ENCODE measurements at places on chromosomes 11 and 22.

GRCh38 chr11:29282088-29282487 lies 734.7 kb downstream of the KCNA4 start:
- DNase-seq = no peak

GRCh38 chr11:1573077-1573902 lies 1.2 kb upstream of the DUSP8 start:
- DNase-seq = no peak

DNA sequence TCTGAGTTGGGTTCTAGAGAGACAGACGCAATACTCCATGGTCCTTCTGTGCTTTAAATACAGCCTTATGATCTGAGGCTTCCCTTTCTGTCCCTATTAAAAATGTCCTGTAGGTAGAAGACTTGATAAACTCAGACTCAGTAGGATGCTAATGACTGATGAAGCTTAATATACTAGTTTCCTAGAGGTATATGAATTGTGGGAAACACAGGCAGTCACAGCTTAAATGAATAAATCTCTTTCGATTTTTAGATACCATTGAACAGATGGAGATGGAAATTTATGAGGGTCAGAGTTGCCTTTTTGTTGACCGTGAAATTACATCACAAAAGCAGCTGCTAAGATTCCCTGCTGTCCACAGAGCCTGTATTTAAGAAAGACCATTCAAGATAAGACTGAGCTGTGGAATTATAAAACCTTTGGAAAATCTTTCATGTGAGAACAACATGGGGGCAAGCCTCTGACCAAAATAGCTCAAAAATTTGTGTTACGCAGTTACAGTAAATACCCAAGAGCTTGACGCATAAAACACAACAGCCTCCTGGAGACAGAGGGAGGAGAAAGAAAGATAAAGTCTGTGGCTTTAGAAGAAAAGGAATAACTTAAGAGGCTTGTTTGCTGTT lies 172.3 kb downstream of the AASDHPPT start:
- DNase-seq = no peak

- DNase-seq = no peak
These were observed 19.2 kb upstream of the GALNT18 start for GRCh38 chr11:11640996-11641395.

GRCh38 chr22:43893266-43893665 lies 1.5 kb upstream of the PNPLA5 start:
- DNase-seq = no peak

DNA sequence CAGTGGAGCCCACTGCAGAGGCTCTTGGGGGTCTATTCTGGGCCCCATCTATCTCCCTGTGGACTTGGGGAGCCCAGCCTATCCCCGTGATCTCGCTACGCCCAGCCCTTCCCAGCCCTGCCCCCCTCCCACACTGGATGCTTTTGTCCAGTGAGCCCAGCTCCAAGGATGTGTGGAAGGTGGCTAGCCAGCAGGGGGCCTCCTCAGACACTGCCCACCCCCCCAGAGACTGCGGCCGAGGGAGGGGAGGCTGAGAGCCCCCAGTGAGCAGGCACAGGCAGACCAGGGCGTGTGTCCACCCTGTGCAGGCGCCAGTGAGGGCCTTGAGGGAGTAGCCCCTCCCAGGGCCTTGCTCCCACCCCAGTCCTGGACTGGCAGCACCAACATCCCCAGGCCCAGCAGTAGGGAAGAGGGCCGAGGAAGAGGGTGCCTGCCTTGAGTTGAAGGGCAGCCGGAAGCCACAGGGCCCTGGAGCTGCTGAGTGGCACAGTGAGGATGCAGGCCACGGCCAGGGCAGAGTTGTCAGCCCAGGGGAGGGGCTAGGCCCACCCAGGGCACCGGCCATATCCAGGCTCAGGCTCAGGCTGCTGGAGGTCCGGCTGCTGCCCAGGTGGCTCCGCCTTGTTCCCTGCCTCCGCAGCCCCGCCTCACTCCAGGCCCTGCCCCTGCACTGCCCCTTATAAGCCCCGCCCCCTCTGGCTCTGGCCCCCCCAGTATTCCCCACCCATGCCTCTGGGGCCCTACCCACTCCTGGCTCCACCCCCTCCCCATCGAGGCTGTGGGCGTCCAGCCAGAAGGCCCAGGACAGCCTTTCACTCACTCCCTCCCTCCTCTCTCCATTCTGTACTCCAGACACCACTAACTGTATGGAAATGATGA lies 28.0 kb downstream of the MOB2 start:
- DNase-seq = no peak

GRCh38 chr11:31882951-31883392 lies 71.8 kb upstream of the PAX6 start:
- DNase-seq = no peak

DNA sequence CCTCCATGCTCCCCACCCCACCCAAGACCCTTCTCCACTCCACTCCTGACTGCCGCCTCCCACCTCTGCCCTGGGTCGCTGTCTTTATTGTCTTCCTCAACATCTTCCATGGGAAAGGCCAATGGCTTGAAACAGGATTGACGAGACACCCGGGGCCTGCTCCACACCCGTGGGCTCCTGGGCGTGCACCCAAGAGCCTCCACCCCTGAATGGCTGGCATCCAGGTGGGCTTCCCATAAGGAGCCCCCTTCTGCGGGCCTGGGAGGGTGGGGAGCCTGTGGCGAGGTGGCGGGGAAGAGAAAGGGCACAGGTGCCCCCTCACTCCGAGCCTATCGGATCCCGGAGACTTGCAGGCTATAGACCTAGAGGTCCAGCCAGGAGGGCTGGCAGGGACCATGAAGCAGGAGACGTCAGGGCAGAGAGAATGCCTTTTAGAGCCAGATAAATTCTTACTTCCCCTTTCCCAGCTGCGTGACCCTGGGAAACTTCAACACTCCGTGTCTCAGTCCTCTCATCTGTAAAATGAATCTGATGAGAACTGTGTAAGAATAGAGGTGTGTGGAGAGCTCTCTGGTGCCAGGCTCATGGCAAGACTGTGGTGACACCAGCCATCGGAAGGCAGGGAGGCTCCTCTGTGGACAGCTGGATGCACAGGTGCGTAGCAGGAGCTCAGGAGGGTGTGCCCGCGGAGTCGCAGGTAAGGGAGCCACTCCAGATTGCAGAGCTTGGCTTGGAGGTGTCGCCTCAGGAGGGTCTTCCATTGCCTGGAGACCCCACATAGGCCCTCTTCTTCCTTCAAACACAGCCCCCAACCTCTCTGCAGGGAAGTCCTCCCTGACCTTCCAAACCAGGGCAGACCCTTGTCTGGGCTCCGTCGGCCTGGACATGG lies 53.9 kb downstream of the SMIM38 start:
- DNase-seq = no peak

- DNase-seq = no peak
These were observed 198.5 kb upstream of the CTSC start for GRCh38 chr11:88535916-88536547.

DNA sequence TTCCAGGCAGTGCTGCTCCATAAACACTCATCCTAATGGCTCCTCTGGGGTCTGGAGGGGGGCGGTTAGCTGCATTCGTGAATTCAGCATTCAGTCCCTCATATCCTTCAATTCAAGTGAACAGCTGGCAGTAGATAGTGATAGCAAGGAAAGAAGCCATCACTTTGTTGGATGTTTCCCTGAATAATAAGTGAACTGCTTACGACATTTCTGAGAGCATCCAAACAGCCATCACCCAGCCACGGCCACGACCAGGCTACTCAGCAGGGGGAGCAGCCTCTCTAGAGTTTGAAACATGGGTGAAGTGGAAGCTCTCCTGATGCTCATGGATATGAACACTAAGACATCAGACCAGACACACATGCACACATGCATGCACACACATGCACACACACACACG lies 163.6 kb downstream of the NTM start:
- DNase-seq = no peak

DNA sequence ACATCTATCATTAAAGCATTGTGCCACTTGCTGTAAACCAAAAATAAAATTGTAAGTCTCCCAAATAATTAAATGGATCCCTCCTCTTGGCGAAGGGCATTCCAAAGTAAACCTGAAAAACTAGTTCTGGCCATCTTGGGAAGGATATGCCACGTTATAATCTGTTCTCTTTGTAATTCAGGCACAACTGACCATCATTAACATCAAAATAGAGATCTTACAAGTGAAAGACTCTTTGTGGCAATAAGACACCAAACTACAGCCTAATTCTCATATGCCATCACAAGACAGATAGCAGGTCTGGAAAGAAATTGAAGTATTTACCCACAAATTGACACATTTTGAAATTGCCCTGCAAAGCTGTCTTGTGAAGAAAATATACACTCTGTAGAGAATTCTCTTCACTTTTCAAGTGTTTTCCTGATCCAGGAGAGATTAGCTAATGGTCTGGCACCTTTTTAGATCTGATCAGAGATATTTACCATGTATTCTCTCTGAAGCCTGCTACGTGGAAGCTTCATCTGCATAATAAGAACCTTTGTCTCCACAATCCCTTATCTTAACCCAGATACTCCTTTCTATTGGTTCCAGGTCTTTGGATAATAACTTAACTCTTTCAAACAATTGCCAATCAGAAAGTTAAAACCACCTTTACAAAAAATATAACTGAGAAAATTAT lies 630.4 kb upstream of the CCDC179 start:
- no peak for DNase-seq

DNA sequence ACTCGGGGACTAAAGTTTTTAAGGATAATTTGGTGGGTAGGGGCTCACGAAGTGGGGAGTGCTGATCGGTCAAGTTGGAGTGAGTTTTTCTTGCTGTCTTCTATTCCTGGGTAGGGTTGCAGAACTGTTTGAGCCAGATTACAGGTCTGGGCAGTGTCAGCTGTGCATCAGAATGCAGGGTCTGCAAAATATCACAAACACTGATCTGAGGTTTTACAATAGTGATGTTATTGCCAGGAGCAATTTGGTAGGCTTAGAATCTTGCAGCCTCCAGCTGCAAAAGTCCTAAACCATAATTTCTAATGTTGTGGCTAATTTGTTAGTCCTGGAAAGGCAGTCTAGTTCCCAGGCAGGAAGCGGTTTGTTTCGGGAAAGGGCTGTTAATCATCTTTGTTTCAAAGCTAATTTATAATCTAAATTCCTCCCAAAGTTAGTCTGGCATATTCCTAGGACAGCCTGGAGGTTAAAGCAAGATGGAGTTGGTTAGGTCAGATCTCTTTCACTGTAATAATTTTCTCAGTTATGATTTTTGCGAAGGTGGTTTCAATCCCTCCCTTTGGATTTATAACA lies 39.7 kb upstream of the CALCA start:
- DNase-seq = no peak

DNA sequence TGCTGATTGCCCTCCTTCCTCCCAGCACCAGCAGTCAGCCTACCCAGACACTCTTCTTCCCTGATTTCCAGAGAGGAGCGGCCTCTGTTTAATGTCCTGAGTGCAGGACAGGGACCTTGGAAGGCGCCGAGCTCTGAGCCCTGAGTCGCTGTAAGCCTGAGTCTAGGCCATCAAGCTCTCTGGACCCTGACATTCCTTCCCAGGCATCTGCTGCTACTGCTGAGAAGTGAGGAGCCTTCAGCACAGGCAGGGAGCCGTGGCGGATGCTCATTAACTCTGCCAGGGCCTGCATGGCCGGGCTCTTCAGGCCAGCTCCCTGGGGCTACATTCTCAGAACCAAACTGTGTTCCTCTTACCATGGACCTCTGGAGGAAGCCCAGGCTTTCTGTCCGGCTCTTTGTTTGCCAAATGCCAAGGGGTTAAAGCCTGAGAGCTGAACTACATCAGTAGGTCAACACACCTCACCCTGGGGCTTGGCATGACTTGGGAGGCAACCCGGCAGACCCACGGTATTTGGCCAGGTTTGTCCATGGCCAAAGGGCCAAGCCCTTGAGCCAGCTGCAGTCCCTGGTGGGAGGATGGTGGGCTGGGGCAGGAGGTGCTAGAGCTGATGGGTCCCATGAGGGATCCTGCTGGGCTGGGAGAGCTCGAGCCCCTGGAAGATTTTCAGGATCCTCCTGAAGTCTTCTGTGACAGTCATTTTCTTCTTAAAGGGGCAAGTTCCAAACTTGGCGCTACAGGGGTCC lies 721.4 kb downstream of the BRD1 start:
- DNase-seq = no peak

- no peak for DNase-seq
These were observed 56.8 kb downstream of the MCM5 start for GRCh38 chr22:35456757-35457156.

- DNase-seq = no peak
These were observed 1.6 kb downstream of the CXCR5 start for GRCh38 chr11:118885319-118885718.

- no peak for DNase-seq
These were observed 32.8 kb upstream of the NUP50 start for GRCh38 chr22:45130891-45131290.

DNA sequence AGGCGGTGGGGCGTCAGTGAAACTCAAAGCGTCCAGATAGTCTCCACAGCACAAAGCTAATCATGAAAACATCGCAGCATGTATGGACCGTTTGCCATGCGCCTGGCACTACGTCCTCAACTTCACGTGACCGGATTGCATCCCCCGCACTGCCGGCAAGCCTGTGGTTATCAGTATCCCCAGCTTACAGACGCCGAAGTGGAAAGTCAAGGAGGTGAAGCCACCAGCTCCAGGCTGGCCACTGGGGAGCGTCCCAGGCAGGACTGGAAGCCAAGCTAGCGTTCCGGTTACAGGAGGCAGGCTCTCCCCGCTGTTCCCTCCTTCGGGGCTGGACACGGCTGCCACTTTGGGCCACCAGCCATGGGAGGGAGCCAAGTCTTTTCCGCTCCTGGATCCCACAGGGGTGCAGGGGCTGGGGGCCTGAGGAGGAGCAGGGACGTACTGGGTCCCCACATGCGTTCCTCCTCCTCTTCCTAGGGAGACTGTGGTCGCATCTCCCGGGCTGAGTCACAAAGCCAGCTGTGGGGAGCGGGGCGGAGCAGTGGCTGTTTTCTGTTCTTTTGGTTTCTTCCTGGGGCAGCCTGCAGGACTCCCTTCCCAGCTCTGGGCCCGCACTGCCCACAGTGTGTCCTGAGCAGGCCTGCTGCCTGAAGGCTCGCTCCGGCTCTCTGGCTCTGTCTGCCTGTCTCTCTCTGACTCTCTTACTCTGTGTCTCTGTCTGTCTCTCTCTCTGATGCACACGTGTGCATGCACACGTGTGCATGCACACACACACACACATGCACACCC lies 4.3 kb upstream of the OSBPL5 start:
- DNase-seq = no peak

- no peak for DNase-seq
These were observed 7.0 kb upstream of the CABP2 start for GRCh38 chr11:67530282-67530592.

DNA sequence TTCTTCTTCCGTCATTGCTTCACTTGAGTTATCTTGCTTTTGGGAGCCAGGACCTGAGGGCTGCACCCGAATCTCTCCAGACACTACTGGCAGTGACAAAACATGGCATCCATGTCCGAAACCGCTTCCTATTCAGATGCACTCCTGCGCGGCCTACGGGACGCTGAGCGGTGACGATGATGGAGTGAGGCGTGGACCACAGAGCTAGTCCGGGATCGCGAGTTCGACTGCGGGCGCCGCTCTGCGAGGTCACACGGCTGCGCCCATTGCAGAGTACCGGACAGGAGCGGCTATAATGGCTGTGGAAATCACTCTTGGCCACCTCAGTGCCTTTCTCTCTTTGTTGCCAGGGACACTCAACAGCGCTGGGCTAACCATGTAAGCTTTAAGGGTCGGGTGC lies 453.8 kb upstream of the CNTN5 start:
- DNase-seq = no peak

- DNase-seq = no peak
These were observed 1.4 kb downstream of the PCSK7 start for GRCh38 chr11:117230286-117230961.

- DNase-seq = no peak
These were observed 23.2 kb upstream of the ST3GAL4 start for GRCh38 chr11:126332221-126332711.
